Kasumi-1 (cell line): ENCODE measurements at places on chromosomes 1 and 21.

DNA sequence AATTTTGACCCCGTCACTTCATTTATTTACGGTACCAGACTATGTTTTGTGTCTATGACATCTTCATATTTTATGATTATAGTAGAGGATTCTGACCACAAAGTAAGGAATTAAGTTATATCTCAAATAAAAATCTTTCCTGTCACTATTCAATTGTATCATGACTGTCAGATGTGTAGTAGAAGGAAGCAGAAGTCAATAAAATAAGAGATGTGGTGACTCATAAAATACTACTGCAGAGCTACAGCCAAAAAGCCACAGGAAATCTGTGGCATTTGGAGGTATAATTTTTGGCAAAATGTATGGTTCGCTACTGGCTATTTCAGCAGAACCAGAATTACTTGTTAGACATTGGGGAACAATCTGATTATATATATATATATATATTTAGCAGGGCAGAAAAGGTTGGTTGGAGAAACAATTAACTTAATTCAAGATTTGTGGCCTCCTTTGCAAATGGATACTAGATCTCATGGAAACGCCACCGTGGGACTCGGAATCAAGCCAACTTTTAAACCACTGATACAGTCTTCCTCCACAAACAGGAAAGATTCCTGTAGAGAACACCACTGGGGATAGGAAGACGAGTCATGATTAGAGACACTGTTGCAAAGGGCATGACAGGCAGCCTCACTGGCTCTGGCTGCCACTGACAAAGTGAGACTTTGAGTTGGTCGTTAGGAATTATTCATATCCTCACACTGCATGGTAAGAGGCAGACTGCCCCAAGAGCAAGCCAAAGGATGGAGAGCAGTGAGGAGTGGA, 5.1 kb downstream of the FCRL2 start:
- peak; percentile 1 for DNase-seq

GRCh38 chr21:34517491-34518245, 5.7 kb upstream of the KCNE1 start:
- DNase-seq, result peak; percentile 76

GRCh38 chr1:14372526-14372925, 226.0 kb upstream of the KAZN start:
- DNase-seq, result no peak

GRCh38 chr1:104760017-104760416, 1010.3 kb downstream of the AMY1C start:
- peak; percentile 64 for DNase-seq

DNA sequence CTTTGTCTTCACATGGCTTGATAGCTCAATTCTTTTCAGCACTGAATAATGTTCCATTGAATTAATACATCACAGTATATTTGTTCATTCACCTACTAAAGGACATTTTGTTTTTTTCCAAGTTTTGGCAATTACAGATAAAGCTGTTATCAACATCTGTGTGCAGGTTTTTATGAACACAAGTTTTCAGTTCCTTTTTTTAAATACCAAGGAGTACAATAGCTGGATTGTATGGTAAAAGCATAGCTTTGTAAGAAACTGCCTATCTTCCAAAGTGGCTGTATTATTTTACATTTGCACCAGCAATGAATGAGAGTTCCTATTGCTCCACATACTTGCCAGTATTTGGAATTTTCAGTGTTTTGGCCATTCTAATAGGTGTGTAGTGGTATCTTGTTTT, 4.8 kb upstream of the MCOLN2 start:
- DNase-seq, result no peak

DNA sequence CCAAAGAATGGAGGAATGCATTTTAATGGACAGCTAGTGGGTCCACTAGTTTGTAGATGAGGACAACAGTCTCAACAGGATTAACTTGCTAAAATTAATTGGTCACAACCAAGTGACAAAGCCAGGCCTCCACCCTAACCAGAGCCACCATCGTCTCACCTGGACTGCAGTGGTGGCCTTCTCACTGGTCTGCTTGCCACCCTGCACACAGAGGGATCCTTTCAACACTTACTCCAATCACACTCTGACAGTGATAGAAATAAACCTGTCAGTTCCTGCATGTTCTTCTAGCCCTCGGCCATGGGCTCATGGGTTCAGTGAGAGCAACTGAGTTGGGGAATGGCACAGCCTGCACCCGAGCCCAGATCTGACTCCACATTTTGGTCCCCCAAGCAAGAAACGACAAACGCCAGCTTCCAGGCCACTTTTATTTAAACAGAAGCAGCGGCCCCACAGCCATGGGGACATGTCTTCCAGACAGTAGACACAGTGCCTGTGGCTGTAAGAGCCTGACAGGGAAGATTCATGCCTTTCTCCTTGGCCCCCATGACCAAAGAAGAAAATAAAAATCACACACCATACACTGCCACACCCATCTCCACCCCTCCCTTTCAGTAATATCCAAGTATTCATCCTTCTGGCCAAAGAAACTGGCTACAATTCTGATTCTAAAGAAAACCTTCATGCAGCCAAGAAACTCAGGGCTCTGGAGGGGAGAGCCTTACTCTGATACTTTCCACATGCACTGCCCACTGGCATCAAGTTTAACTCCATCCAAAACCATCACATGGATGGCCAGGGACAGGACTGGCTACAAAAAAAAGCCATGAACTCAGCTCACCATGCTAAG, 37.6 kb downstream of the DHCR24 start:
- DNase-seq, result no peak

DNA sequence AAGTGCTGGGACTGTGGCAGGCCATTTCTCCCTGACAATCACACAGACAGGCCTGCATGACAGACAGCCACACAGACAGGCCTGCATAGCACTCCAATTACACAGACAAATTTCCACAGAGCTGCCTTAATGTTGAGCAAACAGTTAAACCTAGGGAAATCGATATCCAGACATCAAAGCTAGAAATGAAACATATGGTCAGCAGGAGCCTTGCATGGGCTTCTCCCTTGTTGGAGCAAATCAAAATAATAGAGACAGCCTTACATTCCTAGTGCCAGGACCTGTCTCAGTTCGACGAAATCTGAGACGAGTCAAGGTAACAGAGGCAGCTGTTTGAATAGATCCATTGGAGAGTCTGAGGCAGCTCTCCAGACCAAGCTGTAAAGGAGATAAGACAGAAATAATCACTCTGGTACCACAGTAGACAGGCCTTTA, 42.4 kb downstream of the OLFML3 start:
- no peak for DNase-seq

- DNase-seq, result no peak
These were observed 24.4 kb upstream of the TARBP1 start for GRCh38 chr1:234503193-234504050.

DNA sequence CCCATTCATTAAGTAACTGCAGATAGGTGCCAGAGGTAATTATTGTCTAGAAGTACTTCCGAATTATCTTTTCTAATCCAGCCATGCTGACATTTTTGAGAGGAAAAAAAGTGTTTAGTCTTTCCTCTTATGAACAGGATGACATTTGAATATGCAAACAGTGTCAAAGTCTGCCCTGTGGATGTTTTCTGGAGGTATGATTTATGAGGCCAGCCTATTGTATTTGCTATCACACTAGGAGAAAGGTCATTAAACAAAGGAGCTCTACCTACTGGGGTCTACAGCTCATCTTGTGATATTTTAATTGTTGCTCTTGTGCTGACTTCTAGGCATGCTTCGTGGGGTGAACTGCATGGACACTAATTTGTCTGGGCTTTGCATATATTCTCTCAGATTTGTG, 559.7 kb upstream of the CAMK1G start:
- no peak for DNase-seq

DNA sequence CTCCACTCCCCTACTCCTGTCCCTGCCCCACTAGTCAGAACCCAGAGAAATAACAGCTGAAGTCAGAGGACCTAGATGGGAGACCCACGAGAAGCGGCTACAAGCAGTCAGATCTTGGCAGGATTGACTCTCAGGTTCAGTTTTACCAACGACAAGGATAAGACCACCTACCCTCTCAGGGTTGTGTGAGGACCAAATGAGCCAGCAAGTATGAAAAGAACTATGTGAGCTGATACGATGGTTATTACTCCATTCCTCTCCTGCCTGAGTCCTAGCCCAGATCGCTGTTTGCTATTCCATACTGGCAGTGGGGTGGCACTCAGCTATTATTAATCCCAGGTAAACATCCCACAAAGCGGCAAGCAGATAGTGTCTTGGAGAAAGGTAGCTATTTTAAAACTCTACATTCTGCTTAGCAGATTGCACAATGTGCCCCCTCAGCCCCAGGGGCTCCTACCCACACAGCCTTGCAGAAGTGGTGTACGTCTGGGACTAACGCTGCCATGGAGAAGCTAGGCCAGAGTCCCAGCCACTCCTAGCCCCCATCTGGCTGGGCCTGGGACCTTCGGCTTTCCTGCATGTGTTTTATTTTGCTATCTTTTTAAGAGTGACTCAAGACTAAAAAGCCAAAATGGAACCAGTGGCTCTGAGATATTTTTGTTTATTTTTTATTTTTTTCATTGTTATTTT, 58.9 kb downstream of the CD46 start:
- no peak for DNase-seq

DNA sequence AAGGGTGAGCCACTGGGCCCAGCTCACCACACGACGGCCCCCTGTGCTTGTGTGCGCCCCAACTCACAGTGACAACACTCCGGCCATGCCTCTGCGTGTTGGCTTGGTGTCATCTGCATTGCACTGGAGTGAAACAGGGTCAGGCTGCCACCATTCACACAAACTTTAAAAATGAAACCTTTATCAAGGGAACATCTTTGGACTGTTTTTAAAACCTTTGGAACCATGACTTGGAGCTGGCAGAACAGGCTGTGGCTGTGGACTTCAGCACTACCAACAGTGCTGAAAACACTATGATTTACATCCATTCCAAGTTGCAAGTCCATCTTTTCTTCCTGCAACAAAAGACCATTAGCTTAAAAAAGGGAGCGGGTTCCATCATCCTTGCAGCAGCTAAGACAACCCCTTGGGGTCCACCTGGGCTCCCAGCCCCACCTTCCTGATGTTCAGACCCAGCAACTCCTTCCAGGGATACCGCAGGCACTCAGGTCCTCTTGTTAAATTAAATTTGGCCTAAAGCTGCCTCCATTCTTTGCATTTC, 25.6 kb downstream of the POFUT2 start:
- DNase-seq, result no peak

DNA sequence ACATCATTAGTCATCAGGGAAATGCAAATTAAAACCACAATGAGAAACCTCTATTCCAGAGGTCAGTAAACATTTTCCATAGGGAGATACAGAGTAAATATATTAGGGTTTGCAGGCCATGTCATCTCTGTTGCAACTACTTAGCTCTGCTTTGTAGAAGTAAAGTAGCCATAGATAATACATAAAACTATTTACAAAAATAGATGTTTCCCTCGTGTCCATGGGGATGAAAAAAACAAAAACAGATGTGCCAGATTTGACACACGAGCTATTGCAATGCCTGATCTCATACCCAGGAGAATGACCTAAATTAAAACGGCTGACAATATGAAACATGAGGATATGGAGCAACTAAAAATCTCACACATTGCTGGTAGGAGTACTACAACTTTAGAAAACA, 17.3 kb downstream of the LTN1 start:
- DNase-seq, result no peak

GRCh38 chr1:209800984-209801834, 4.7 kb downstream of the IRF6 start:
- no peak for DNase-seq

DNA sequence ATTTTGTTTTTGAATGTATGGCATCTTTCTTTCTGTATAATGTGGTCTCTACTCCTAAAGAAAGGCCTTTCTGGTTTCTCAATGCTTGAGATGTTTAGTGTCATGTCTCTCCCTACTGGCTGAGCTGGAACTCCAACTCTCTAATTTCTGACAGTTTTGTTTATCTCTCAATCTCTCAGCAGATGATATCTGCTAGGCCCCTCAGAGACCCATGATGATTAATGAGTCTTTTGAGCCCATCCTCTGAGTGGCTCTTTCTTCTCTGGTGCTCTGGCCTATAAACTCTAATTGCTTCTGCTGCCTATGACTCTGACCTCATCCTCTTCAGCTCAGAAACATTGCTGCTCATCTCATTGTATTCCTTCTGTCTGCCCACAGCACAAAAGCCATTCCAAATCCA, 46.6 kb downstream of the CRB1 start:
- DNase-seq, result no peak

- DNase-seq, result no peak
These were observed 92.6 kb downstream of the ST3GAL3 start for GRCh38 chr1:43799656-43800635.

DNA sequence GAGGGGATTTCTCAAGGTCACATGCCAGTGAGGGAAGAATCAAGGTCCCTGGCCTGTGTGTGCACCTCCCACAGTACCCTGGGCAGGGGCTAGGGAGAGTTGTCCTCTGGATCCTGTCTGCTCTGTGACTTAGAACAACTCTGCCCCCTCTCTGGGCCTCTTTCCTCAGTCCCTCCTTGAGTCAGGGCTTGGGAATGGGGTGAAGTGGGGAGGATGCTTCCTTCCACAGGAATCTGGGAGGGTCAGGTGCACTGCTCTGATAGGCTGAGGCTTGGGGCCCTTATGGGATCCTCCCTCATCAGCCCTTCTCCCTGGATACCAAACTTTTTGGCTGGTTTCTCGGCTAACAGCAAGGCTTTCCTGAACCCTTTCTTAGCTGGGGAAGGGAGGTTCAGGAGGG, 2.5 kb downstream of the TRNP1 start:
- no peak for DNase-seq

GRCh38 chr1:156515956-156516355, 15.4 kb upstream of the MEF2D start:
- DNase-seq, result no peak

GRCh38 chr1:208570362-208570761, 326.2 kb upstream of the PLXNA2 start:
- no peak for DNase-seq

DNA sequence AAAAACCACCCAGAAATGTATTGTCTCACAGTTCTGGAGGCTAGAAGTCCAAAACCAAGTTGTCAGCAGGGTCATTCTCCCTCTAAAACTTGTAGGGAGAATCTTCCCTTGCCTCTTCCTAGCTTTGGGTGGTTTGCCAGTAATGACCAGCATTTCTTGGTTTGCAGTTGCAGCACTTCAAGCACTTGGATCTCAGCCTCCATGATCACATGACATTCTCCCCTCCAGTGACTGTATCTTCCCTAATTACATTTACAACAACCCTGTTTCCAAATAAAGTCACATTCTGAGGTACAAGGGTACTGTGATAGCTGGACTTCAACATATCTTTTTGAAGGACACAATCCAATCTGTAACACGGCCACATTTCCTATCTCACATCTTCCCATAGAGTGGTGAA, 37.2 kb downstream of the EVI5 start:
- DNase-seq, result no peak

GRCh38 chr1:3819771-3820200, 23.5 kb upstream of the LRRC47 start:
- no peak for DNase-seq

DNA sequence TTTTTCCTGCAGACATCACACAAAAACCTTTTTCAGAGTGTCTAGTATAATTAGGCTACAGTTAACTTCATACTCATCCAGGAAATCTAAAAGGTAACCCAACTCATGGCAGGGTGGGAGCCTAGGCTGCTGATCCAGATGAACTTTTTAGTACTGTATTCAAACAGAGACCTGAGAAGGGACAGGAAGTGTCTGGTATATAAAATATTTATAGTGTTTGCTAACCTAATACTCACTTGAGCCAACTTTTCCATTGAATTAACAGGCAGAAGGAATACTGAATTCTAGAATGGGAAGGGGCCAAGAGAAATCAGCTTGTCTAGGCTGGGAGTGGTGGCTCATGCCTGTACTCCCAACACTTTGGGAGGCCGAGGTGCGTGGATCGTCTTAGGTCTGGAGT, 22.2 kb upstream of the NKAIN1 start:
- DNase-seq, result no peak
